ENCODE measurements at places on chromosomes 4 and X.
A peak's percentile ranks its signal among the peaks of the same experiment; 100 is the strongest.

DNA sequence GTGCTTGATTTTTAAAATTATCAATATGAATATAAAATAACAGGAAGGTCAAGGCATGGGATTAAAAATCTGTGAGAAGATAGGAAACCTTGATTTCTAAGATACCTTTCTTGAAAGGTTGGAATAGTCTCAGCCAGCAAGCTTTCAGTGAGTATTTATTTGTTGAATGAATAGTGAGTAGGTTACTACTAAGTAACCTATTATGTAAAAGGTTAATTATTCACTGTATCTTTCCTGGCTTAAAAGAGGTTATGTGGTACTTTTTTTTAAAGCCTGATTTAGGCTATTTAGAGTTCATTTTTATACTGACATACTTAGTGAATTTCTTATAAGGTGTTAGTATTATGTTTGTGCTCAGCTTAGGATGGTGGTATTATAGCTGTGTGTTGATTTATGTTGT, 123.5 kb downstream of the PTPN13 start:
- DNase-seq: no peak

DNA sequence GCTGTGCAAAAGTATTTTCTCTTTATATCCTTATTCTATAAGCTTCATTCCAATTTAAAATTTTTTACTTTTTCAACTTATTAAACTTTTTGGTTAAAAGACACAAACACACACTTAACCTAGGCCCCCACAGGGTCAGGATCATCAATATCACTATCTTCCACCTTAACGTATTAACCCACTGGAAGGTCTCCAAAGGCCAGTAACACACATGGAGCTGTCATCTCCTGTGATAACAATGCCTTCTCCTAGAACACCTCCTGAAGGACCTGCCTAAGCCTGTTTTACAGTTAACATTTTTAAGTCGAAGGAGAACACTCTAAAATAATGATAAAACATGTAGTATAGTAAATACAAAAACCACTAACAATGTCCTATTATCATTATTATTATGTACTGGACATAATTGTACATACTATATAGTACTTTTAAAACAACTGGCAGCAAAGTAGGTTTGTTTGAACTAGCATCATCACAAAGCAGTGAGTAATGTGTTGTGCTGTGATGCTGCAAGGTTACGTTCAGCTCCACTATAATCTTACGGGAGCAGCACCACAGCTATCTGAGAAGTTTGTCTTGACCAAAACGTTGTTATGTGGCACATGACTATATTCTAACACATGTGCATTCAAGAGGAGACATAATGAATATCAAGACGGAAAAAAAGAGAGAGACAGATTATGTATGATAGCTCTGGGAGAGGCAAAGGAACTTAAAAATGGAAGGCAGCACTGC, 33.7 kb downstream of the DHX15 start:
- no peak for DNase-seq

DNA sequence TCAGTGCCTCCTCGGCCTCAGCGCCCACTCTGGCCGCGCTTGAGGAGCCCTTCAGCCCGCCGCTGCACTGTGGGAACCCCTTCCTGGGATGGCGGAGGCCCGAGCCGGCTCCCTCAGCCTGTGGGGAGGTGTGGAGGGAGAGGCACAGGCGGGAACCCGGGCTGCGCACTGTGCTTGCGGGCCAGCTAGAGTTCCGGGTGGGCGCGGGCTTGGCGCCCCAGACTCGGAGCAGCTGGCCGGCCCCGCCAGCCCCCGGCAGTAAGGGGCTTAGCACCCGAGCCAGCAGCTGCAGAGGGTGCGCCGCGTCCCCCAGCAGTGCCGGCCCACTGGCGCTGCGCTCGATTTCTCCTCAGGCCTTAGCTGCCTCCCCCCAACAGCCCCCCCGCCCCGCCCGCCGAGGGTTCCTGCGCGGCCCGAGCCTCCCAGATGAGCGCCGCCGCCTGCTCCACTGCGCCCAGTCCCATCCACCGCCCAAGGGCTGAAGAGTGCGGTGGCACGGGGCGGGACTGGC, 1137.0 kb downstream of the PCDH18 start:
- no peak for DNase-seq

- no peak for DNase-seq
These were observed 111.5 kb downstream of the MID1 start for GRCh38 chrX:10508891-10509290.

GRCh38 chrX:119809185-119809666, 17.8 kb upstream of the RPL39 start:
- no peak for DNase-seq

DNA sequence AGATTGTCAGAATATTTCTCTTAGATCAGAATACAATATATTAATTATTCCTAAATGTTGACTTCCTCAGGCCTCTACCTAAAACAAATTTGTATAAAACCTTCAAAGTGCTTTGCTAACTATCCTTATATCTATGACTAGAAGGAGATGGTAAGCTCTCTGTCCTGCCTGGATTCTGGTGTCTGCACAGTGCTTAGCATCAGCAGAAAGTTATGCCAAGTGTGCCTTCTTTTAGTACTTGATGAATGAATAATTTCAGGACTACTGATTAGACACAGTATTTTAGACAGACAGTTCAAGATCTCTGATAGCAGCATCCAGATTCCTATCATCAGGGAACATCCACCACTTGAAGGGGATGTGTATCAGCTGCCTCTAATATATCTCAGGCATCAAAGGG, 242.4 kb upstream of the TLL1 start:
- DNase-seq: no peak

GRCh38 chrX:3326681-3327080, 19.8 kb downstream of the MXRA5 start:
- DNase-seq: peak; percentile 58

DNA sequence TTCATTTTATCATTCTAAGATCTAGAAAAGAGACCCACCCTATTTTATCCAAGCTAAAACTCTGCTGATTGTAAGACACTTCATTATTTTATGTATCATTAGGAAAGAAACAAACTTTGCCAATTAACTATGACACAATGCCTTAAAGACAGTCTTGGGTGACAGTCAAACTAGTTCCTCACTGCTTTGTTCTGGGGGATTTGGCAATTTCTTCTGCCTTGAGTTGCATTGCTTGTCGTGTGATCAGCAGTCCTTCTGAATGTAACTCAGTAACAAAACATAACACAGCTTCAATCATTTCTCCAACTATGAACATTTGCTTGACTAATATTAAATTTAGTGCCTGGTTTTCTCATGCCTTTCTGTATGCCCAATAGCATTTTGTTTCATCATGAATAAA, 577.9 kb upstream of the DIPK2B start:
- no peak for DNase-seq

DNA sequence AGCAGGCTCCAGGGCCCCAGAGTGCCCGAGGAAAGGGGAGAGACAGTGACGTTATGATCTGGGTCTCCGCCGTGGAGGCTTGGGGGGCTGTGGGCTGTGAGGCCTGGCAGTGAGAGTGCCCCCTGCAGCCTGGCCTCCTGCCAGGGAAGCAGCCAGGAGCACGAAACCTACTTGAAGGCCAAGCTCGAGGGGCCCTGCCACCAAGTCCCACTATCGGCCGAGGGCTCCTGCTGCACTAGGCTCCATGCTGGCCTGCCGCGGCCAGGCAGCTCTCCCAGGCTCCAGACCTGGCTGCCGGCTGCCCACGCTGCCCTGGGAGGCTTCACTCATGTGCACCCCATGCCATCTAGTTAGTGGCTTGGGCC, 18.7 kb downstream of the FLNA start:
- no peak for DNase-seq
